ENCODE measurements at places on chromosomes 7 and 10. TPM values are rescaled to one million over a fixed set of nuclear protein-coding genes. Genes with fewer than 3 reads are reported as not detected.

The LRRC27 gene
- 9.6 TPM for total RNA-seq

The C10orf105 gene
- total RNA-seq = under 0.01 TPM

The DRGX gene
- total RNA-seq = not detected

The OR6V1 gene
- not detected for total RNA-seq

The CCDC172 gene
- not detected for total RNA-seq

The SEMA3C gene
- 191 TPM for total RNA-seq

The SPDYE1 gene
- not detected for total RNA-seq

The SPDYE2 gene
- total RNA-seq = not detected

The ERVW-1 gene
- total RNA-seq = not detected

The FGFBP3 gene
- 0.78 TPM for total RNA-seq

The ZNF735 gene
- total RNA-seq = not detected

The PLXNA4 gene
- total RNA-seq = 2.2 TPM

The FEZF1 gene
- total RNA-seq = not detected

The SAP25 gene
- not detected for total RNA-seq

The CPN1 gene
- total RNA-seq = not detected

The NPY gene
- not detected for total RNA-seq

The GRID2IP gene
- not detected for total RNA-seq

The HIP1 gene
- 7.0 TPM for total RNA-seq

The SORCS3 gene
- total RNA-seq = under 0.01 TPM

The MBL2 gene
- not detected for total RNA-seq

The CYP2C19 gene
- not detected for total RNA-seq

The ANXA8 gene
- total RNA-seq = 0.20 TPM

The FGL2 gene
- total RNA-seq = 0.20 TPM

The TSPAN12 gene
- total RNA-seq = 0.37 TPM

The CALCR gene
- not detected for total RNA-seq

The TAS2R41 gene
- not detected for total RNA-seq

The ADAP1 gene
- 1.2 TPM for total RNA-seq

The PRPS1L1 gene
- total RNA-seq = not detected

The IQCE gene
- 11.7 TPM for total RNA-seq

The ASZ1 gene
- total RNA-seq = not detected

The CEP55 gene
- 30.5 TPM for total RNA-seq

The SPAG6 gene
- not detected for total RNA-seq

The TMEM184A gene
- 0.39 TPM for total RNA-seq

The PRDX3 gene
- 145 TPM for total RNA-seq

The ZNF777 gene
- total RNA-seq = 7.7 TPM

The OR2A1 gene
- under 0.01 TPM for total RNA-seq

The LBX1 gene
- not detected for total RNA-seq

The PAPSS2 gene
- total RNA-seq = 57.9 TPM

The SFXN2 gene
- 9.6 TPM for total RNA-seq

The FAM241B gene
- not detected for total RNA-seq

The WASHC2A gene
- 37.1 TPM for total RNA-seq

The LEP gene
- not detected for total RNA-seq

All from subcutaneous preadipocyte (primary cell).